ENCODE measurements at places on chromosomes 5 and 9. TPM values are rescaled to one million over a fixed set of nuclear protein-coding genes. Genes with fewer than 3 reads are reported as not detected.

Gene BAAT
- total RNA-seq, result 0.10 TPM

Gene TTLL11
- total RNA-seq, result 1.0 TPM

Gene PCDHA1
- total RNA-seq, result not detected

Gene PLPP7
- 0.52 TPM for total RNA-seq

Gene PDE8B
- total RNA-seq, result 0.21 TPM

Gene ZBTB6
- 11.2 TPM for total RNA-seq

Gene SLC6A7
- 0.10 TPM for total RNA-seq

Gene INSYN2B
- not detected for total RNA-seq

Gene MEIKIN
- total RNA-seq, result 1.0 TPM

Gene SLC36A3
- not detected for total RNA-seq

Gene NMUR2
- not detected for total RNA-seq

Gene TSSK1B
- total RNA-seq, result 0.10 TPM

Gene FGF10
- not detected for total RNA-seq

Gene RBM27
- 72.1 TPM for total RNA-seq

Gene NEUROG1
- total RNA-seq, result not detected

Gene FGD3
- total RNA-seq, result 55.7 TPM

Gene NDUFAF2
- total RNA-seq, result 5.7 TPM

Gene ORM2
- not detected for total RNA-seq

Gene OR1K1
- not detected for total RNA-seq

Gene SHROOM1
- total RNA-seq, result 0.52 TPM

Gene TRPM6
- 0.31 TPM for total RNA-seq

Gene HSPB3
- total RNA-seq, result 0.31 TPM

Gene SVEP1
- total RNA-seq, result not detected

Gene SCGB3A2
- total RNA-seq, result not detected

Gene IFNB1
- total RNA-seq, result 7.8 TPM

Gene TMEM174
- not detected for total RNA-seq

Gene FAM221B
- total RNA-seq, result not detected
